Stimulated activated CD8-positive, alpha-beta memory T cell treated with anti-CD3 and anti-CD28 coated beads, Interleukin-15, amount 100 ng/mL, for 1 hour (primary cell): ENCODE measurements at places on chromosomes 2 and 18.

GRCh38 chr2:852168-852567 lies 98.5 kb upstream of the SNTG2 start:
- DNase-seq: no peak

DNA sequence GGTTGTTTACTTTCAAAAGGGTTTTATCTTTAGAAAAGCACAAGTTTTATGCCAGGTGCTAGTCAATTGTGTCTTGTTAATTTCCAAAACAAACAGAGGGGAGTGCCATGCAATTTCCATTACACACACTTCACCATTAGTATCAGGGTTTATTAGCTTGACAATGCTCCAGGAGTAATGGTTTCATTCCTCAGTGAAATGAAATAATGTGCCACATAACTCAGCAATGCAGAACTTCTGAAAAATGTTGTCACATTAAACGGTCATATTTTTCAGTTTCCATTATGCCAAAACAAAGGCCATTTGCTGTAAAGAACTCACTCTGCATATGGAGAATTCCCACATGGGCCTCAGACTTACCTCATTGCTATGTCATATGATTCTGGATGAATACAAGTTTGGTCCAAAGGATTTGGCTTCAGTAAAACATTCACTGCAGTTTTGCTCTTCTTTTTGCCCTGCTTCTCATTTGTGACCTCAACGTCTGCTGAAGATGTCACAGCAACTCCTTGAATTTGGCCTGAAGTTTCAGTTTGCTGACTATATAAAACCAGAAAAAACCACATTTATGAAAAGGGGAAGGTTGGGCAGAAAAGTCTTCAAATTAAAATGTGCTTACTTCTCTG lies 198.2 kb downstream of the SRBD1 start:
- no peak for DNase-seq

DNA sequence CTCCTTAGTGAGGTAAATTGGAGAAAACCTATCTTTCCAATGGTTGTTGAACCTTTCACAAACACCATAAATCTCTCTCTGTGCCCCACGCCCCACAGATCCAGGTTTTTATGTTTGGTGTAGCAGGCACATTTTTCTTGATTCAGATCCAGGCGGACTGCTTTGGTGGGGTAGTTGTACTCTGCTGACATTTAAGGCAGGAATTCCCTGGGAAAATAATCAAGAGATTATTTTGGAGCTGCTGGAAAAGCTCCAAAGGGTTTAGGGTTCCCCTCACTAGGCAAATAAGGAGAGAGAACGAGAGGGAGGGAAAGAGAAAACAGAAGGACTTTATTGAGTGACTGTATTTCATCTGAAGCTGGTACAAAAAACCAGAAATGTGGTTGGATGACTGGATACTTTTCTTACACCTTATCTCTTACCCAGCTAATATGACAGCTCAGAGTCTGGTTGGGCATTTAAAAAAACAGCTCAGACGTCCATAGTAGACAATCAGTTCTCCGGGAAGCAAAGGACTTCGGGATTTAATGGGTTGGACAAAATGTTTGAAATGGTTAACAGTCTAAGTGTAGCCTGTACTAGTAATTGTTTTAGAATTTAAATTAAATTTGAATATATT lies 3.6 kb upstream of the AQP4 start:
- DNase-seq: no peak

GRCh38 chr18:48893608-48894600 lies 56.9 kb downstream of the SMAD7 start:
- DNase-seq: no peak

- DNase-seq: no peak
These were observed 249.3 kb downstream of the GBX2 start for GRCh38 chr2:235918876-235919275.

GRCh38 chr2:160427629-160428404 lies 65.8 kb downstream of the RBMS1 start:
- DNase-seq: no peak

DNA sequence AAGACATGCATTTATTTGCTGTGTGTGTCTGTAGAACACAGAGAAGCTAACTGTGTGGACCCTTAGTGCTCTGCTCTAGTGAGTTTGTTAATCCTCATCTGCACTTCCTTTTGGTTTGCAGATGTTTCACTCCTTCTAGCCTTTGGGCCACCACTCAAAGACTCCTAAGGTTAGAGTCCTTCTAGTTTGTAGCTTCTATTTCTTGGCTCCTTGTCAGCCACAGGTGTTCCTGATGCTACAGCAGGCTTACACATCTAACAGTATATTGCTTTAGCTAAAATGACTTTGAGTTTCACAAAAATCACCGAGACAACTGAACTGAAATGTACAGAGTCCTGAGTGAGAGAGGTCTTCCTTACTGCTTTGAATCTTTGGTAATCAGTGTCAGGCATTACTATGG lies 551.4 kb downstream of the NRXN1 start:
- no peak for DNase-seq

- DNase-seq: no peak
These were observed 168.1 kb downstream of the TRIB2 start for GRCh38 chr2:12884713-12885282.

GRCh38 chr2:215366440-215367032 lies 54.7 kb downstream of the ATIC start:
- DNase-seq: no peak

DNA sequence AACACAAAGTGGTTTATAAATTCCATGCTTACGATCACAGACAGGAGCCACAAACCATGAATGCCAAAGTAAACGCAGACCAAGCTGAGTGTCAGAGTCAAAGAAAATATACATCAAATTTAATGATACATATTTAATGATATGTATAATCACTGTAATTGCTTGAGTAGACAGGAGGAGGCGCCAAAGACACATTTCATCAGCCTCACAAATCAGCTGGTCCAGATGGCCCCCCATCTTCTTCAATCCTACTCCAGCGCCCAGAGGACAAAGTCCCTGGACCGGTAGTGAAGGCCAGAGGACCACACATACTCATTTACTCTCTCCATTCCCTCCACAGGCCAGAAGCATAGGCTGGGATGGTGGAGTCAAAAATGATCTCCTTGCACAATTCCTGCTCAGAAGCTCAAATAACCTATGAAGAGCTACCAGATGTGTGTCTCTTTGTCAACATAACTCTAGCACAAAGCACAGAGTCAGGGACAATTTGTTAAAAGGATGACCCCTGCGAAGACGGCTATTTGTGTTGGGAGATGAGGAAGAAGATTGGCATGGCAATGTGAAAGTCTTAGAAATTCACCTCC lies 149.3 kb upstream of the PGAP1 start:
- DNase-seq: no peak

- DNase-seq: no peak
These were observed 37.8 kb downstream of the COMMD1 start for GRCh38 chr2:61943251-61943650.

GRCh38 chr2:127568128-127568527 lies 32.6 kb downstream of the MYO7B start:
- DNase-seq: no peak

DNA sequence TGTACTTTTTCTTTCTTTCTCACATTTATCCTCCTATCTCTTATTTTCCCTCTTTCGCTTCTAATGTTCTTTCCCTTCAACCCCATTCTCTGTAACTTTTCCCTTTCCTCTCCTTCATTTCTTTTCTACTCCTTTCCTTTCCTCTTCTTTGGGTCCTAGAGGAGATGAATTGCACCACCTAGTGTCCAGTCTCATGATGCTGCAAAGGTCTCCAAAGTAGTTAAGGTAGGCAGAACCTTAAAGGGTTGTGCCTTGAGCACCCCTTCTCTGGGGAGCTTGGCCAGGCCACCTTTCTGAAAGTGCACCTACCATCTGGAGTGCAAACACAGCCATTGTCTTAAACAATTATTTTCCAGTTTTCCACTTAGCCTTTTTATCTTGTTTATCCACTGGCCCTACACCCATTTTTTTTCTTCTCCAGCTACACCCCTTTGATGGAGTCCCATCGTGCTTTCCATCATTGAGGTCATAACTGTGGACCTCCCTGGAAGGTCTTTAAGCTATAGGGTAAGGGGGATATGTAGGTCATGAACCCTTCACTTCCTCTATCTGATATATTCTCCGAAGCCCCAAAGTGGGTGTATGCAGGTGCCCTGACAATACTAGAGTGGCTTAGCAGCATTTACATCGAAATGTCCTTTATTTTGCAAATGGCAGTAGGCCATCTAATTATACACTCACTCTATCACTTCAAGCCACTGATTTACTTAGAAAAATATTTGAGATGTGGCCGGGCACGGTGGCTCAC lies 155.9 kb downstream of the ESCO1 start:
- no peak for DNase-seq
